Right lung (tissue), 10 donors: ENCODE measurements at places on chromosomes 16 and 17.

- DNase-seq, result no peak
Measured at GRCh38 chr16:22324787-22325597, 27.8 kb downstream of the POLR3E start.

- DNase-seq, result no peak
Measured at GRCh38 chr16:21638573-21638975, 13.8 kb downstream of the IGSF6 start.

- DNase-seq, result no peak
Measured at GRCh38 chr17:57823469-57824401, 26.1 kb downstream of the MRPS23 start.

- no peak for DNase-seq
Measured at GRCh38 chr16:84121007-84121406, 4.3 kb upstream of the MBTPS1 start.

DNA sequence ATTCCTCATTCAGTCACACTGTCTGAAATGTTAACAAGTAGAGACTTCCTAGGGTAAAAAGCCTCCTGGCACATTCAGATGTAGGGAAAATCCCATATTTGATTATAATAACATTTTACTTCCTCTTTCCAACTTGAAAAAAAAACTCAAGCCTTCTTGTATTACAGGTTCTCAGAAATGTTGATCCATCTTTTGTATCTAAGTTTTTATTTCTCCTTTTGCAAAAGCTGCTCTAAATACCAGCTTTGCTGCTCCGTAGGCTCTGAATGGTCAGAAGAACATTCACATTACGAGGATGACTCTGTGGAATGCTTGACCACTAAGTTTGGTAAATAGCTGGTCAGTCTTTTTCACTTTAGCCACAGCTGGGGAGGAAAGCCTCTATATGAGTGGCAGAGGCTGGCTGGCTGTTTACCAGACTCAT lies 13.2 kb upstream of the HEATR6 start:
- no peak for DNase-seq

DNA sequence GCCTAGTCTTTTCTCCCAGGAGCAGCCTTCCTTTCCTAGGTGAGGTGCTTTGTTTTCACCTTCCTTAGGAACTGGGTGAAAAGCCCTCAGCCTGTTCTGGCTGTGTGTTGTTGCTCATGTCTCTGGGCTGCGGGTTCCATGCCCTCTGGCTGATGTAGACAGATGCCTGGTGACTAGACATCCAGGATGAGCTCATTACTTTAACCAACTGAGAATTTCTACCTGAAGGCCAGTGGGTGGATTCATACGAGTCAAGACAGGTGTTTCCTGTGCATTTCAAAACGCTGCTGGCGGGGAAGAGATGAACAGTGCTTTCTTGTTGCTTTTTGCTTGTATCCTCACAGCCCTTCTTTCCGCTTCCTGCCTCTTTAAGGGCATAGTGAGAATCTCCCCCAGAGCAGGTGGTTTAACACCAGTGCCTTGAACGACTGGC lies 22.3 kb downstream of the SAP30BP start:
- no peak for DNase-seq

- no peak for DNase-seq
Measured at GRCh38 chr16:12173121-12173520, 196.6 kb downstream of the SNX29 start.

GRCh38 chr16:7344830-7345780 lies 12.5 kb downstream of the RBFOX1 start:
- no peak for DNase-seq

DNA sequence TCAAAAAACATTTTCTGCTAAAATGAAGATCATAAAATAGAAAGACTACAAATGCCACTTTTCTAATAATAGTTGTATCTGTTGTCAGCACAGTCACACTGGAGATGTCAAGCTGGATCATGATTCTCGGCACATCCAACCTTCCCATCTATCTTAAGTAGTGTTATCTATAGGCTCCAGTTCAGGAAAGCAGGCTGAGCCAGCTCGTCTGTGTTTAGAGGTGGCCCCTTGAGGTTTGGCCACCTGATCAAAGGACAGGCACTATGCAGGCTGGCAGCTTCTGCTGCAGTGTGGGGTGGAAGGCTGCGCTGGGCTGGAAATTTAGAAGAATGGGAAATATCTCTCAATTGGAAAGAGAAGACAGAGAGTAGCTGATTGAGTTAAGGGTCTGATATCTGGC lies 32.4 kb downstream of the SMYD4 start:
- no peak for DNase-seq

DNA sequence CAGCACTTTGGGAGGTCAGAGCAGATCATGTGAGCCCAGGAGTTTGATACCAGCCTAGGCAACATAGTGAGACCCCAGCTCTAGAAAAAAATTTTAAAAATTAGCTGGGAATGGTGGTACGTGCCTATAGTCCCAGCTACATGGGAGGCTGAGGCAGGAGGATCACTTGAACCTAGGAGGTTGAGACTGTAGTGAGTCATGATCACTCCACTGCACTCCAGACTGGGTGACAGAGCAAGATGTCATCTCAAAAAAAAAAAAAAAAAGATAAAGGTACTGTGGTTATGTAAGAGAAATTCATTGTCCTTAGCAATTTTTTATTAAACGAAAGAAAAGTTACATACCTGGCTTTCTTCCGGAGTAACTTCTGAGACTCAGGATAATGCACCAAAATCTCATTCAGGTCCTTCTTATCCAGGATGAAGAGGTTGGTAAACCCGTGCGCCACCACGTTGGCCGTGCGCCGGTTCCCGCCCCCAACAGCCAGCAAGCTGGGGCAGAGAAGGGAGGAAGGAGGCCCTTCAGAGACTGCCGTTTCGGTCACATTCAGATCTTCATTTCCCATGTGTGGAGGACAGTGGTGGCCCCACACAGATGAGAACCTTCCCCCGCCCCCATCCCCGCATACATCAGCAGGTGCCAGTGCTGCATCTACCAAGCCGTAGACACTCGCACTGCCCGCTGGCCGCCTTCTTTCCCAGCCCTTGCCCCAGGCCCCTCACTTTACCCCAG lies 73.7 kb downstream of the CNGB1 start:
- no peak for DNase-seq

DNA sequence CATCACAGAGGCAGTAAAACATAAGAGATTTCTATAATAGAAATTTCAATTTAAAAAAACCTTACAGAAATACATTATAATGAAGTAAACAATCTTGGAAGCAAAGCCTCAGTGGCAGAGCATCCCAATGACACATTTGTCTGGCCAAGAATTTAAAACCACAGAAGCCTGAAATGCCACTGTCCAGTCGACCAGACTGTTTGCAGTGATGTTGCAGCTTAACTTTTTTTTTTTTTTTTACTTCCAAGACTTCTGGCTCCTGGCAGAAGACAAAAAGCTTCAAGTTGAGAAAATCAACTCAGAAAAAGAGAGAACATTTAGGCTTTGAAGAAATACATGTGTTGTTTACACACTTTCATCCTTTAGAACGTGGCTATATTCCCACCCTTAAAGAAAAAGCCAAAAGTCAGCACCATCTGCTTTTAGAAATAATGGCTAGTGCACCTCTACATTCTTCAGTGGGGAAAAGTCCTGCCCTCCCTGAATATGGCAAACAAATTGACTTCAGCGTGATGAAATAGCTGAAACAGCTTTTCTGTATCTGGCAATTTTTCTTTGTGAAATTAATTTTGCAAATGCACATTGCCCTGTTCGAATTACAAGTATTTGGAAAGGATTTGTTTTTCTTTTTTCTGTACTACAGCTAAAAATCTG lies 205.5 kb upstream of the MON1B start:
- DNase-seq, result no peak

DNA sequence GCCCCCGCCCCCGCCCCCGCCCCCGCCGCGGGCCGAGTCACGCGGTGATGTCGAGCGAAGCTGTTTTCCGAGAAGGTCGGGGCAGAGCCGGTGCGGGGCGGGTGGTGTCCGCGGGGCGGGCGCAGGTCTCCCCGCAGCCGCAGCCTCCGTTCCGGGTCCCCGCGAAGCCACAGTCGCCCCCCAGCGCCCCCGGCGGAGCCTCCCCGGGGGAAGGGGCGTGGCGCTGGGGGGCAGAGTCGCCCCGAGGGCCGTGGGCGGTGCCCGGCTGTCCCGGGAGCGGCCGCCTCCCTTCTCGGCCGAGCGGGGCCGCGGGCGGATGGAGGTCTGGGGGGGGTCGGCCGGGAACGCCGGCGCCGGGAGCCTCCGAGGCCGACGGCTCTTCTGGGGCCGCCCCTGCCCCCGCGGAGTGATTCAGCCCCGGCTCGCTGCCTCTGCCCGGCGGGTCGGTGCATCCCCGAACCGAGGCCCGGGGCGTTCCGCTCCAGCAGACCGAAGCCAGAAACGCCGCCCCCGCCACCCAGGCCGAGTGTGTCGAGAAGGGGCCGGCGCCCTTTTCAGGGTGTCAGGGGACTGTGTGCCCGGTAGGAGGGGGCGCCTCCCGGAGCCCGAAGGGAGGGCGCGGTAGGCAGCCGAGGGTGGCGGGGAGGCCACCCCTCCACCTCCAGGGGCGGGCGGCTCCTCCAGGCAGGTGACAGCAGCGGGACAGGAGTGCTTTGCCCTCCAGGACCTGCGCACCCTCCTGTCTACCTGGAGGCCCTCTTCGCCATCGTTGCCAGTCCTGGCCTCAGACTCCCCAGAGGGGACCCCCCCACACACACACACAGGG lies 1.7 kb downstream of the METRNL start:
- no peak for DNase-seq

- no peak for DNase-seq
Measured at GRCh38 chr17:72452286-72453173, 331.7 kb downstream of the SOX9 start.

GRCh38 chr17:74276541-74277009 lies 2.5 kb downstream of the DNAI2 start:
- DNase-seq, result no peak

DNA sequence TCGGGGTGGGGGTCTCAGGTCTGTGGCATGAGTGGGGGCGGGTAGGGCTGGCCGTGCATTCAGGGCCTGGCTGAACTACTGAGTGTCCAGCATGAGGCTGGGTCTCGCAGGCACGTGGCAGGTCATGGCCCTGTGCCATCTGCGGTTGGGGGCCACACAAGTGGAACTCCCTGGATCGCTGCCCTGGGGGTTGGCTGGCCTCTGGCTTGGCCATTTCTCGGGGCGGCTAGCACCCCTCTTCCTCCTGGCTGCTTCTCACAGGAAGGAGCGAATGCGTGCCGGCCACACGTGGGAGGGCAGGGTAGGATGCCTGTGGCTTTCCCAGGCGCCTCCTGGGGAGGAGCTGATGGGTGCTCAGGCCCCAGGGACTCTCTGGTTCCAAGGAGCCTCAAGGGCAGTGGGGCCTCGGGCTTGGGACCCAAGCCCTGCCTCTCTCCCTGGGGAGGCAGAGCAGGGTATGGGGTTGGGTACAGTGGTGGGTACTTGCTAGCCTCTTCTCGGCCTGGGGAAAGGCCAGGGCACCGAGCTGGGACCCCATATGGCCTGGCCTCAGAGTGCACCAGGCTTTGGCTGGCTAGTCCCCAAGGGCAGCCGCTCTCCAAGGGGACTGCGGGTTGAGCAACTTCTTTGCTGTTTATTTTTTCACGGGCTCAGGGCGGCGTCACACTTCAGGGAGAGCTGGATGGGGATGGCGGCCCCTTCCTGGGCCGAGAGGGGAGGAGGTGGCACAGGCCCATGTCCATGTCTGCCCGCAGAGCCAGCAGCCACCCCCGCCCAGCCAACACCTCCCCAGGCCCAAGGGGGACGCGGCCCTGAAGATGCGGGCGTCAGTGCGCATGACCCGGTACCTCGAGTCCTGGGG lies 37.5 kb downstream of the ADCY7 start:
- peak; percentile 36 for DNase-seq

DNA sequence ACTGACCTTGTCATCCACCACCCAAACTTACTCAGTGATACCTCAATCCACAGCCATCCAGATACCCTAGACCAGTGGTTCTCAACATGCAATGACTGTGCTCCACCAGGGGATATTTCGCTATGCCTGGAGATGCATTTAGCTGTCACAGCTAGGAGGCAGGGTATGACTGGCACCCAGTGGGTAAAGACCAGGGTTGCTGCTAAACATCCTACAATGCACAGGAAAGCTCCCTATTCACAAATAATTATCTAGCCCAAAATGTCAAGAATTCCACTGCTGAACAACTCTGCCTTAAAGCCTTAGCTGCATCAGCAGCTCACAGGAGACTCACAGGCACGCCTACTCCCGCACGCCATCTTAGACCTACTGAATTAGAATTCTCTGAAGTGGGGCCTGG lies 212.6 kb downstream of the GRIN2A start:
- DNase-seq, result no peak

DNA sequence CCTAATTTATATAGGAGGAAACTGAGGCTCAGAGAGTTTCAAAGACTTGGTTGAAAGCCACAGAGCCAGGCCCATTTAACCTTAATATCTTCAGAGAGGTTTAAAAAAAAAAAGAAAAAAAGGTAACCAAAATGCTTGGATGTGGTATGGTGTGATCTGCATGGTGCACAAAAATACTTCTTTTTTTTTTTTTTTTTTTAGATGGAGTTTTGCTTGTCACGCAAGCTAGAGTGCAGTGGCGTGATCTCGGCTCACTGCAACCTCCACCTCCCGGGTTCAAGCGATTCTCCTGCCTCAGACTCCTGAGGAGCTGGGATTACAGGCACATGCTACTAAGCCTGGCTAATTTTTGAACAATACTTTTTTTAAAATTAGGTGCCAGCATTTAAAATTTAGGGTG lies 101.8 kb downstream of the XYLT1 start:
- no peak for DNase-seq

- DNase-seq, result no peak
Measured at GRCh38 chr16:31093132-31093703, 1.4 kb downstream of the VKORC1 start.

DNA sequence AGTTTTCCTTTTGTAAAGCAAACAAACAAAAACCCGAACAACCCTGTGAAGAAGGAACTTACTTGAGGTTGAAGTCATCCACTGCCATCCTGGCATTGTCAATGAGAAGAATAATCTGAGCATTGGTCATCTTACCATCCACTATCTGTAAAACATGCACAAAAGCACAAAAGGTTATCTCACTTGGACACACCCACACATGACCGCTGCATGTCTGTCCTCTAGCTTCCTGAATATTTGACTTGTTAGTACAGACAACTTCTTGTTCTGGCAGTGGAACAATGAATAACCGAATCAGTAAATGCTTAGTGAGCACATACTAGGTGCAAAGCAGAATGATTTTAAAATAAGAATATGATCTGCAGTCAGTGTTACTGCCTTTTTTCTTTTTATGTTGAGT lies 6.1 kb downstream of the KRT23 start:
- no peak for DNase-seq

GRCh38 chr16:48492133-48492532 lies 106.9 kb upstream of the SIAH1 start:
- DNase-seq, result no peak

GRCh38 chr17:1592751-1593629 lies 30.4 kb upstream of the PITPNA start:
- no peak for DNase-seq

GRCh38 chr16:30659507-30660423 lies 1.5 kb downstream of the FBRS start:
- DNase-seq, result peak; percentile 21

- DNase-seq, result no peak
Measured at GRCh38 chr17:41530062-41531048, 2.2 kb upstream of the KRT19 start.

- no peak for DNase-seq
Measured at GRCh38 chr16:83354015-83354414, 453.8 kb upstream of the HSBP1 start.
